Hematopoietic multipotent progenitor cell treated with erythropoietin and hydrocortisone succinate and interleukin-3 and kit ligand, for 15 days (in vitro differentiated cells): ENCODE measurements at places on chromosomes 6 and 20.

DNA sequence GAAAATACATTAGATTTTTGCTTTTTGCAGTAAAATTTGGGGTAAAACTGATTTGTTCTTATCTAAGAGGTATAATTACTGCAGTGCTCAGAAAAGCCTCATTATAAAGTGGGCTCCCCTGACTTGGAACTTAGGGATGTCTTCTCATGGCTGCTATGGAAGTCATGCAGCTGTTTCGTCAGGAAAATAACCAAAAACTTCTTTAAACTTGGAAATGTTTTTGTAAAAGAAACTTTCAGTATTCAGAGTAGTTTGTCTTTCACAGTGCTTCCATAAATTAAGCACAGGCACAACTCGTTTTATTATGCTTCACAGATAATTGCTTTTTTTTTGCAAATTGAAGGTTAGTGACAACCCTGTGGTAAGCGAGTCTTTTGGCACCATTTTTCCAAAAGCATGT, 6.8 kb downstream of the MAPK14 start:
- no peak for DNase-seq

- no peak for DNase-seq
These were observed 155.5 kb upstream of the SIM1 start for GRCh38 chr6:100620085-100620840.

DNA sequence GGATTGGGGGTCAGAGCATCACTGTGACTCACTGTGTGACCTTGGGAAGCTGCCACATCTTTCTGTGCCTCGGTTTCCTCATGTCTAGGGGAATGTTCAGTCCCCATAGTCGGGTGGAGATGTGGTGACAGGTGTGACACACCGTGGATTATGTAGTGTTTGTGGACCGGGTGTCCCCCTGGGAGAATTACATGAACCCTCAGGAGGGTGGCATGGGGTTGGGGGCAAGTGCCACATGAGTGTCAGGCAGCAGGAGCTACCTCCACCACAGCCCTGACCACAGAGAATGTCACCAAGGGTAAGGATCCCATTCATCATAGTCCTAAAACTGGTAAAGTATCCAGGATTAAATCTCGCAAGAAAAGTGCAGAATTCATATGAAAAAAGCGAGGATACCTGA, 23.2 kb downstream of the SUN5 start:
- DNase-seq = no peak

- no peak for DNase-seq
These were observed 29.2 kb upstream of the SMAP1 start for GRCh38 chr6:70638468-70638867.

GRCh38 chr6:13926378-13926777, 1.6 kb downstream of the RNF182 start:
- no peak for DNase-seq

DNA sequence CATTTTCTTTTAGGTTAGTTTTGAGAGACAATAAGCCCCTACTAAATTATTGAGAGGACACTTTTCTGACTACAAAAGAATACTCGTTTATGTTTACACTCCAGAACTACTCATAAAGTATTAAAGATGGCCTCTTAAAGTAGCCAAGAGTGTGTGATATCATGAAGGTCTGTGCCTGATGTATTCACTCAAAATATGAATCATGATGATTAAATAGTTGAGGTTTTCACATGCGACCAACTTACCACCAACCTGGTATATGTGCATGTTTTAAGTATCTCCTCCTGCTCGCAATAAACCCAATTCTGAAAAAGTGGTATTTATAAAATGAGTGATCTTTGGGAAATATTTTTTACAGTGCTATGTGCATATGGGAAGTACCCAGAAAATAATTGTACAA, 43.9 kb downstream of the IL20RA start:
- no peak for DNase-seq

DNA sequence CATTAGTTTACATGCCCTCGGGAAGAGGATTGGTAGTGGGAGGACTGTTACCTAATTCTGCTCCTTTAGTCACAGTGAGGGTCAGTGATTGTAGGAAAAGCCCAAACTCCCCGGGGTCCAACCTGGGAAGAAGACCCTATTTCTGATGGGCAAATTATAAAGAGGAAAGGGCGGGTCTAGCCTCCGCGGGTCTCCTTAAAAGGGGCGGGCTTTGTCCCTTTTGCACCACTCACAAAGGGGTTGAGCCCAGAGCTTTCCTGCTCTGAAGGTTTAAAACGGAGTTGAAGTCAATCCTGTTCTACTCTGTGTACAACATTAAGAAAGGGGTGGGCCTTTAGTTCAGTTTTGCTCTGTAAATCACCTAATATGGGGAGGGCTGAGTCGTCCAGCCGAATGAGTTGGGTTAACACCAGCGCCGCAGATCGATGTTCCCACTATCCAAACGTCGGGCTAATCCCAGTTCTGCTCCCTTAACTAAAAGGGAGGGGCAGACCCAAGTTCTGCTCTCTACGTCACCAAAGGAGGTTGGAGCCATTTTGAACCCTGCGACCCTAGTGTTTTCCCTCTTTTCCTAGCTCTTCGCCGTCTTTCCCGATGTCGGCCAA, 920 bp upstream of the RNF5 start:
- no peak for DNase-seq

GRCh38 chr6:148593130-148593812, 153.6 kb upstream of the UST start:
- DNase-seq = no peak
